ENCODE measurements at places on chromosomes 3 and 15. TPM values are rescaled to one million over a fixed set of nuclear protein-coding genes. Genes with fewer than 3 reads are reported as not detected.

DNA sequence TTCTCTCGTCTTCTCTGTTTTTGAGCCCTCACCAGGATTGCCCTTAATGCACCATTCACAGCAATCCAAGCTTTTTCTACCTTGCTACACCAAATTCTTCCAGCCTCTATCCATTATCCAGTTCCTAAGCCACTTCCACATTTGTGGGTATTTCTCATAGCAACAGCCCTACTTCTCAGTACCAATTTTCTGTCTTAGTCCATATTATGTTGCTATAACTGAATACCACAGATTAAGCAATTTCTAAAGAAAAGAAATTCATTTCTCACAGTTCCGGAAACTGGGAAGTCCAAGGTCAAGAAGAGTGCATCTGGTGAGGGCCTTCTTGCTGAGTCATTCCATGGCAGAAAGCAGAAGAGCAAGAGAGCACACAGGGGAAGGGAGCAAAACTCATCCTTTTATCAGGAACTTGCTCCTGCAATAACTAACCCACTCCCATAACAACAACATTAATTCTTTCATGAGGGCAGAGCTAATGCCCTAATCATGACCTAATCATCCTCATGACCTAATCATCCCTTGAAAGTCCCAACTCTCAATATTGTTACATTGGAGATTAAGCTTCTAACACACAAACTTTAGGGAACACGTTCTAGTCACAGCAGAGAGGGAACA lies 9.7 kb upstream of the EIF1B start:
- peak; percentile 58 for DNase-seq
- peaks cover 10% of the 10 kb centered on the region for H3K4me1 ChIP-seq
- no peaks in the 10 kb centered on the region for H3K36me3 ChIP-seq

GRCh38 chr15:85404176-85404917 lies 23.9 kb downstream of the AKAP13 start:
- H3K36me3 ChIP-seq: no peaks in the 10 kb centered on the region
- H3K27me3 ChIP-seq: no peaks in the 10 kb centered on the region
- H3K4me3 ChIP-seq: no peak overlapping the region
- H3K4me1 ChIP-seq: peaks cover 56% of the 10 kb centered on the region
- DNase-seq: no peak

DNA sequence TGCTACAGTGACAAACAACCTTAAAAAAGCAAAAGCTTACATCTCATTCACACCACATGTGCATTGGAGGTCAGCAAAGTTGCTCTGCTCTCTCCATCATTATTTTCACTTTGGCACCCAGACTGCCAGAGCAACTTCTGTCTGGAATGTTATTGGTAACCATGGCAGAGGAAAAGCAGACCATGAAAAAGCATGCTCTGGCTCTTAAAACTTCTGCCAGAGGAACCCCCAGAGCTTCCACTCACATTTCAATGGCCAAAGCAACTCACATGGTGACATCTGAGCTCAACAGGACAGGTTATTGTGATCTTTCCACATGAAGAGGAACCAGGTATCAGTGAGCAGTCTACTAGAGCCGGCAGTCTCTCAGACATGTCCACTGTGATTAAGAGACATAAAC lies 21.9 kb upstream of the FRMD5 start:
- no peak for DNase-seq
- H3K27me3 ChIP-seq: no peaks in the 10 kb centered on the region
- H3K4me3 ChIP-seq: no peak overlapping the region
- peaks cover 14% of the 10 kb centered on the region for H3K4me1 ChIP-seq
- H3K36me3 ChIP-seq: no peaks in the 10 kb centered on the region

- H3K36me3 ChIP-seq: no peaks in the 10 kb centered on the region
- peaks cover 14% of the 10 kb centered on the region for H3K4me1 ChIP-seq
- H3K27me3 ChIP-seq: no peaks in the 10 kb centered on the region
- DNase-seq: no peak
- no peak overlapping the region for H3K4me3 ChIP-seq
These were observed 41.1 kb upstream of the NDUFB4 start for GRCh38 chr3:120554812-120555606.

Gene CLEC3B
- not detected for total RNA-seq
